ENCODE measurements at places on chromosomes 12 and 14.
A peak's percentile ranks its signal among the peaks of the same experiment; 100 is the strongest.

GRCh38 chr12:89326239-89327040 is 25.9 kb downstream of the DUSP6 start:
- no peak for DNase-seq

GRCh38 chr12:16063726-16064125 is 152.6 kb downstream of the DERA start:
- no peak for DNase-seq

- no peak for DNase-seq
Measured at GRCh38 chr12:121184425-121184824, 25.5 kb upstream of the P2RX4 start.

DNA sequence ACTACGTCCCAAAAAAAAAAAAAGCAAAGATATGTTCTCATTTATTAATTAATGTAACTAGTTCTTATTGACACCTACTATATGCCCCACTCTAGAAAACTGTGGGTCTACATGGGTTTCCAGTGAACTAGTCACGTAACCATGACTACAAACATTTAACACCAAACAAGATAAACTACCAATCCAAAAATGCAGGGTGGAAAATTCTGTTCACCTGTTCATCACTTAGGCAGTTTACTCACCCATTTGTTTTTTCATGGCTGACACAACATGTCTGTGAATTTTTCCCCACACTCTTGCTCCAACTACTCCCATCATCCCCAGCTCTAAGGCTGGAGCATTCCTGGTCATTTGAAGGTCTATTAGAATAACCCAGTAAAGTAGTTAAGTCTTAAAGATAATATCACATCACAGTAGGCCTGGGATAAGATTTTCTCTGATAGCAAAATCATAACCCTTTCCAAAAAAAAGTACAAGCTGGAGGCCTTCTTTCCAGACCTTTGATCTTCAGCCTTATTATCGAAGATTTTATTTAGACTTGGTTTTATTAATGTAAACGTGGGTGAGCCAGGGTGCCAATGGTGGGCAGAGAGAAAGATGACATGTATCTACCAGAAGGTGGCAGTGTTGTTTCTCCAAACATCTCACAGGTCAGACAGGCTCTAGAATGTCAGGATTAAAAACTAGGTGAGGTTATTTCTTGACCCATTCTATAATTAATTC is 61.6 kb upstream of the DAAM1 start:
- peak; percentile 65 for DNase-seq
